Retinal pigment epithelial cell (primary cell): ENCODE measurements at places on chromosomes 12 and 14.
A peak's percentile ranks its signal among the peaks of the same experiment; 100 is the strongest.

DNA sequence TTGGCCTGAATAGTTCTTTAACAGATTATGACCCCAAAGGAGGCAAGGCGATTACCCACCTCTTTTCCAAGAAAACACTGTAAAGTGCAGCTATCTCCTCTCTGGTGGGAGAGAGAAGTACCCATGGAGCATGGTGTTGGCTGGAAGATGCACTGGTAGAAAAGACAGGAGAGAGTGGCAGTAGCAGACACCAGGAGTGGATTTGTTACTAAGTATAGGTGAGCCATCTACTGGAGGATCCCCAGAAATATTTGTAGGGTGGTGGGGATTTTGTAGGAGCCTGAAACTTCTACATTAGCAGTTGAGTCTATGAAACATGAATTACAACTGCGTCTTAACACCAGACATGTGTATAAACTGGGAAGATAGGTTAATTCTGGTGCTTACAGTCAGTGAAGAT is 148.0 kb downstream of the SLC38A4 start:
- no peak for DNase-seq

DNA sequence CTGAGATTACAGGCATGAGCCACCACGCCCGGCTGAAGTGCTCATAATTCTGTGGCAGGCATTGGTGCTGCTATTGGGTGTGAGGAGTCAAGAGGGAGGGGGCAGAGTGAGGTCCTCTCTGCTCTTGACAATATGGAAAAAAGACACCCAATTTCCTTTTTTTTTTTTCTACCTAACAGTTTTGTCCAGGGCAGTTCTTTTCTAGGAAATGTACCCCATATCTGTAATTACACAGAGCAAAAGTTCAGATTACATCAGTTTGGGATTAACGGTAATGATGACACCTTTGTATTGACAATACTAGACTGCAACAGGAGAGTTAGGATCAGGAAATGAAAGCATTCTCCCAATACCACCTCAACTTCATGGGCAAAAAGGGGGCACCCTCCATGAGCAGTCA is 36.3 kb downstream of the IGF1 start:
- DNase-seq: no peak

DNA sequence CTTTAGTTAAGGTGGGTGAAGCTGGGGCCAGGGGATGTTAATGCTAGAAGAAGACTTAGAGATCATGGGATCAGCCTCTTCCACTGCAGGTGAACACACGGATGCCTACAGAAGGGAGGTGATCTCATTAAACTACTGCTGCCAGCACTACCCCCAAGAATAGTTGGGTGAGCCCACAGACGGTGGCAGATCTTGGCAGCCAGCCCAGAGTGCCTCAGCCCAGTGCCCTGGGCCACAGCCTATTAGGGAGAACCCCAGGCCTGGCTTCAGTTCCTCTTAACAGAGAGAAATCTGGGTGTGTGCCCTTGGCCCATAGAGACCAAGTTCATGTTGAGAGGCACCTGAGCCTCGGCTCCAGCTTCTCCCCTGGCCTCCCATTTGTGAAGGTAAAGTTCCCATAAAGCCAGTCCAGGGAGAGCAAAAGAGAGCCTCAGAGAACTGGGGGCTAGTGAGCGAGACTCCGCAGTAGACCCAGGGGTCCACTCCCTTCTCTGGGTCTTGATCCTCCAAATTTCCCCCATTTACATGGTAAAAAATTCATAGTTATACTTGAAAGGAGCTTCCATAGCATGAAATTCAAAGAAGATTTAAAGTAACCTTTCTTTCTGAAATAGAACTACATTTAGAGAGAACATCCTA is 125.0 kb upstream of the CCND2 start:
- no peak for DNase-seq

DNA sequence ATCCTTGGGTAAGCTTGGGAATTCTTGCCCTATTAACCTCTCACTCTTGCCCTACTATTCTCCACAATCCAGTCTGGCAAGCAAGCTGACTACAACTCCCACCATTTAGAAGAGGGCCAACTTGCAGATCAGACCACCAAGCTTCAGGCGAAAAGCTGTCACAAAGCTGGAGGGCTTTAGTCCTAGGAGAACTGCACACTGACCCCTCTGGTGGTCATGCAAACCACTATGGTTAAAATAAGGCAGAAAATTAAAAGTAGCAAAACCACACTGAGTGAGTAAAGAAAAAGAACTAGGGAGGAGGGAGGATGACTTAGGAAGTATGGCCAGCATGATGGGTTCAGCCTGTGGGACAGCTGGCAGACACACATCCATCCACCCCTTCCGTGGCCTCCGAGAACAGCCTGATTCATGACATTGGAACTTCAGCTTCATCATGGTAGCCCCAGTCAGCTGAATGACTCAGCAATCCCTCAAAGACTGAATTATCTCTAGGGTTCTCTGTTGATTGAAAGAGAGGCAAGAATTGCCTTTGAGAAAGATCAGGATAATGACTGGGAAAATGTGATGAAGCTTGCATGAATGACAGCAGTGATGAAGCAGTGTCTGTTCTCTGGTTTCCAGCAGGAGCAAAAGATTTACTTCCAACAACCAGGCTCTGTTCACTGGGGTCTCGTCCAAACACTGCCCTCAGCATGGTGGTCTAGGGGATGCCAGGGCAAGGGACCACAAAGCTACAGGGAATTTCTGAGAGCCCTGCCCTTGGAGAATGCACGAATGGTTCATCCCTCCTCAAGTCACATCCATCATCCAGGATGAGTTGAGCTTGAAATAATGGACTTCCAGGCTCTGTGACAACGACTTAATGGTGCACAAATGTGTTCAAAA is 24.4 kb downstream of the PITPNM2 start:
- DNase-seq: no peak

- no peak for DNase-seq
These were observed 88.8 kb downstream of the FUT8 start for GRCh38 chr14:65501328-65501727.

- DNase-seq: no peak
These were observed 2.9 kb downstream of the LMNTD1 start for GRCh38 chr12:25550186-25550585.

GRCh38 chr14:46596236-46596635 is 55.3 kb downstream of the RPL10L start:
- no peak for DNase-seq

- no peak for DNase-seq
These were observed 396.7 kb upstream of the OR4E1 start for GRCh38 chr14:22070119-22070982.

- DNase-seq: no peak
These were observed 79.2 kb upstream of the CMKLR1 start for GRCh38 chr12:108418164-108418890.

GRCh38 chr12:29025937-29026336 is 123.1 kb upstream of the FAR2 start:
- no peak for DNase-seq

- no peak for DNase-seq
These were observed 1.3 kb upstream of the FLVCR2 start for GRCh38 chr14:75577090-75577489.

DNA sequence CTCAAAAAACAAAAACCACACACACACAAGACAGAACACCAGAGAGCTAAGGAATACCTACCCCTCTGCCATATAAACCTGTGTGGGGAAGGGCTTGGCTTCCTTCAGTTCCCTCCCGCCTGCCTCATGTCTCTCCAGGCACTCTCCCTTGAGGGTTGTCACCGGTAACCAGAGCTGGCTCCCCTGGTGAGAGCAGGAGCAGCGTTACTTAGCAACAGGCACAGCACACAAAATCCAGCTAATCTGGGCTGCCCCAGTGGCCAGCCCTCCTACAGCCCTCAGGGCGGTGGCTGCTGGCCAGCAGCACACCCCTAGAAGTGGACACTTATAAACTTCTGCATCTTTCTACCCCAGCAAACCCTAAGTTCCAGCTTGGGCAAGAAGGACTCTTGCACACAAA is 21.6 kb upstream of the NR4A1 start:
- DNase-seq: peak; percentile 63

DNA sequence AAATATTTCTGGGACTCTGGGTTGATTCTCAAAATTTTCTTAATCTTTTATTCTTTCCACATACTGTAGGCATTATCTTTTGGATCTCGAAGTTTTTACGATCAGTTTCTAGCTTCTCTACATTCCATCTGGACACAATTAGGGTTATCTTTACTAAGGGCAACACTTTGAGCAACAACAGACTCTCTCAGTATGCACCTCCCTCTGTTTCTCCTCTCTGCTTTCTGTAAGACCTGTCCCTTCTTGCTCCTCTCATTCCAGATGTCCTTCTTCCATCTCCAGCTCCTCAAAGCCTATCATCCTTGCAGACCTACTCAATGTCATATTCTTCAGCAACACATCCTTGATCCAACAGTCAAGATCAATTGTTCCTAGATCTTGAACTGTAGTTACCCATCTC is 457.0 kb downstream of the SLC6A15 start:
- DNase-seq: no peak

- no peak for DNase-seq
These were observed 201.2 kb downstream of the NTF3 start for GRCh38 chr12:5633106-5633505.

GRCh38 chr12:5348491-5348890 is 83.4 kb upstream of the NTF3 start:
- DNase-seq: no peak

- DNase-seq: peak; percentile 39
These were observed 203.1 kb downstream of the KIF21A start for GRCh38 chr12:39239490-39240486.

GRCh38 chr12:124821252-124822200 is 42.1 kb downstream of the SCARB1 start:
- DNase-seq: no peak

DNA sequence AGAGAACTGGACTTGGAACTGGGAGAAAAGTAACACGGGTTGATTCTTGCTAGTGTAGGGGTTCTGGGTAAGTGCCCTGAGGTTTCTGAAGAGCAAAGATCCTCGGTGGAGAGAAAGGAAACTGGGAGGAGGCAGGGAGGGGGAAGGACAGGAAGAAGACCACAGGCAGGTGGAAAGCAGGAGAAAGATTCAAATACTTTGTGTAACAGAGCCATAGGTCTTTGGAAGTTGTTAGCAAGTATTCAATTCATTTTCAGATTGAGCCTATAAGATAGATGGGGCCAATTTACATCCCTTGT is 1.3 kb downstream of the PNP start:
- no peak for DNase-seq

DNA sequence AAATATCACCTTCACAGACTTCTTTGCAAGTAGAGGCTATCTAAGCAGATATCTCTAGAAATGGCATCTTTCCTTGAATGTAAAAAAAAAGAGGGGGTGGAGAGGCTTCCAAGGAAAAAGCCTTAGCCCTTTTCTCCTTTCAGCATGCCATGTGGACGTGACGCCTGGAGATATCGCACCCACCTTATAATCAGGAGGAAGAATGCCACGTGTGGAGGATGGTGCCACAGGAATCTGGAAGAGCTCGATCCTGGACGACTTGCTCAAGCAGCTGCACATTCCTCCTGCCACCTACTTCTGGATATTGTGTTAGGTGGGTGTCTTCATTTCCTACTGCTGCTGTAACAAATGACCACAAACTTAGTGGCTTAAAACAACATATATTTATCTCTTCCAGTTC is 203.6 kb downstream of the NUAK1 start:
- no peak for DNase-seq

DNA sequence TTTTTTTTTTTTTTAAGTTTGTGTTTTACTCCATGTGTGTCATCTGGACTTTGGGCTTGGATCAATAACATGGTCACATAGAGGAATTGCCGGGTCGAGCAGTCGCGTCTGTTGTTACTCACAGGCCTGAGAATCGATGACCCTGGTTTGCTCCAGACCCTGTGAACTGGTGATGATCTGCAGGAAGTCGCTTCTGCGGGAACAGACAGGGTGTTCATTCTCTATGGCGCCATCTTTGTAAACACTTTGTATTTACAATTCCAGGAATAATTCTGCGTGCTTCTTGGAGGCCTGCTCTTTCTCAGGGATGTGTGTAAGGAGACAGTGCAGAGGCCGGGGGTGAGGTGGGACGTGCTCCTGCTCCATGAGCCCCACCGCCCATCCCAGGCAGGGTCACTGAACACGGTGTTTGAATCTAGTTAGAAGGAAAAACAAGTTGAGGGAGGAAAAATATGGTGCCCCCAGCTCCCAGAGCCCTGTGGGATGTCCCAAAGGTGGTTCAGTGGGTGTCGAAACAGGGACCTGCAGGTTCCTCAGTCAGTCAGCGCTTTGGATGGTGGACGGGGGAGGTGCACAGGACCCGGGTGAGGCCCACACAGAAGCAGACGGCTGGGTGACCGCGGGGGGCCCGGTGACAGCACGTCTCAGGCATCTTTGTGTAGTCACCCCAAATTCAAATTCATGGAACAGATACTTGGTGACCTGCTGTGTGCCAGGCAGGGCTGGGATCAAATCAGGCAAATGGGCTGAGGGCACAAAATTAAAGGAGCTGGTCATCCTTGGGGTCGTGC is 58.8 kb downstream of the ADGRD1 start:
- no peak for DNase-seq
